ENCODE measurements at places on chromosomes 12 and 14.

DNA sequence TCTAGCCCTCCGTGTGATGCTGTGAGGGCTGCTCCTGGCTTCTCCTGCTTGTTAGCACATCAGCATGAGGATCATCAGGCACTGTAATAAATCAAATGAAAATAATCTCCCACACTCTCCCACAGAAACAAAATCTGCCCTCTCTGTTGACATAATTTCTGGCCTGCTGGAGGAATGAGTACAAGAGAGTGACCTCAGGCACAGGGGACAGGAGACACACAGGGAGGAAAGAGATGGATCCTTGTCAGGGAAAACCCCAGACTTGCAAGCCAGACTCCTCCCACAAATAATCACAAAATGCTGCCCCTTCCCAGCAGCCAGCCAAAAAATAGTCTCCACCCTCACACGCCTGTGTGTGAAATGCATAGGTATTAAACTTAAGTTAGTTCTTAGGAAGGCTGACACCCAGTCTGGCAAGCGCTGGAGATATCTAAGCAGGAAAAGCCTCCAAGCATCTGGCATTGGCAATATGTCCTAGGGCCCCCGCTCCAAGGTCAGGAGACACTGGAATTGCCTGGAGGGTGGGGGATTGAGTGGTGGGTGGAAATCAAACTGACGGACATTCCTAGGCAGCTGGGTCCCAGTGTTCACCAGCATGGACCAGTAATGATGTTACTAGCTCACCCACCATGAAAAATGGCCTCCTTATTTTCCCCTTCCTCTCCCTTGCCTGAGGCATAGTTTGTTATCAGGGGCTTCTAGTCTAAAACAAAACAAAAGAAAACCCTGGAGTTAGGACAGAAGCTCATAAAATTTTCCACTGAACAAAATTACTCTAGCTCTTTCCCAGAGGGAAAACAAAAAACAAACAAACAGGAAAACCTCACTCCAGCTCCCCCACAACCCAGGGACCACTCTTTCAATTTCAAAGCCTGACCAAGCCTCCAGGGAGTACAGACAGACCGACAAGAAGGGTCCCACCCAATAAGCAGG, 22.0 kb downstream of the SMUG1 start:
- DNase-seq: no peak

GRCh38 chr12:71872401-71872800, 32.8 kb downstream of the TBC1D15 start:
- DNase-seq: no peak

- no peak for DNase-seq
Measured at GRCh38 chr14:51242545-51243490, 2.8 kb downstream of the TMX1 start.

- DNase-seq: no peak
Measured at GRCh38 chr12:31600252-31600651, 9.3 kb upstream of the DENND5B start.

DNA sequence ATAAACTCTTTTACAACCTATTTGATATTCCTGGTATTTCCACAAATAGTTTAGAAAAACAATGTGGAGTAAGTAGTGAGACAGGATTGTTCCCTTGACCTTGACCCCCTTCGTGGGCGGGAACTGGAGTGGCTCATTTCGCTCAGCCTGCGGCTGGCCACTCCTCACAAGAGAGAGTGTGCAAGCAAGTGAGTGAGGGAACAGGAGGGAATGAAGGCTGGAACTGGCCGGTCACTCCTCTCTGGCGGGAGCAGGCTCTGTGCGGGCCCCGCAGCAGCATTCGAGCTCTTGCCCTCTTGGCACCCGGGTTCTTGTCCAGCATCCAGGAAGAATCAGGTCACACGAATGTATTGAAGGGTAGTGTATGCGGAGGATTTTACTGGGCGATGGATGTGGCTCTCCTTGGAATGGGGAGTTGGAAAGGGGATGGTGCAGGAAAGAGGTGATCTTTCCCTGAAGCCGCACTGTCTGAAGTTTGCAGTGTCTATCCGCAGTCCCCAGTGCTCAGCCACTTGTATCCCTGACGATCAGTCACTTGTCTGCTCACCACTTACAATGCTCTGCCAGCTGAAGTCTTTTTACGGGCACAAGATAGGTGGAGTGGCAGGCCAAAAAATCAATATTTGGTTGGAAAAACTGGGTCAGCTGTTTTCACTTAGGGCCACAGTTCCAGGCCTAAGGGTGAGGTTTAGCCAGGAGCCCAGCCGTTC, 28.0 kb upstream of the TXNRD1 start:
- DNase-seq: no peak

- DNase-seq: no peak
Measured at GRCh38 chr14:23436327-23437132, 1.1 kb upstream of the MYH7 start.

DNA sequence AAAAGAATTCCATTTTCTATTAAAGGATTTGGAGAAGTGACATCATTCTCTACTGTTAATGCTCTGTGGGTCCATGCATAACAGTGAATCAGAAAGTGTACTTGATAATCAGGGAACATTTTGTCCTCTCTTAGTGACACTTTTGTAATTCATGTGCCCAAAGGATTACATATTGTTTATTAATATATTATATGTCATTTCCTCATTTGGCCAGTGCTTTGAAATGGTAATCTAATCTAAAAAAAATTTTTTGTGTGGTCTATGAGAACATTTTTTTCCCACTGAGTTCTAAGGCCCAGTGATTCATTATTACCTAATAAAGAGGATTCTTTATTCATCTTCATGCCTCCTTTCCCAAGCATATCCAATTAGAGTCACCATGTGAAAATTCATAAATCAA, 79.7 kb upstream of the MYF6 start:
- DNase-seq: peak; percentile 96

DNA sequence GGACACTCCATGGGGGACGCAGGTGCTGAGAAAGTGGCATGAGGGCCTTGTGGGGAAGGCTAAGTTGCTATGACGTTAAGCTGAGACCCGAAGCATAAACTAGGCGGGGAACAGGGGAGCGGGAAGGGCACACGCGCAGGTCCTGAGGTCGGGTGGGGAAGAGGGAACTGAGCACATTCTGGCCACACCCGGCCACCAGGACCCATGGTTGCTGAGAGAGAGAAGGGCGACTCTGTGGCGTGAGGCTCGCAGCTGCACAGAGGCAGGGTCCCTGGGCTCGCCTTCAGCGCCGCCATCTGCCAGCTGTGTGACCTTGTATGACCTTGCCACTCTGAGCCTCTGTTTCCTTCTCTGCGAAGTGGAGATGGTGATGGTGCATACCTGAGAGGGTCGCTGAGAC, 182.5 kb downstream of the PHETA1 start:
- no peak for DNase-seq

DNA sequence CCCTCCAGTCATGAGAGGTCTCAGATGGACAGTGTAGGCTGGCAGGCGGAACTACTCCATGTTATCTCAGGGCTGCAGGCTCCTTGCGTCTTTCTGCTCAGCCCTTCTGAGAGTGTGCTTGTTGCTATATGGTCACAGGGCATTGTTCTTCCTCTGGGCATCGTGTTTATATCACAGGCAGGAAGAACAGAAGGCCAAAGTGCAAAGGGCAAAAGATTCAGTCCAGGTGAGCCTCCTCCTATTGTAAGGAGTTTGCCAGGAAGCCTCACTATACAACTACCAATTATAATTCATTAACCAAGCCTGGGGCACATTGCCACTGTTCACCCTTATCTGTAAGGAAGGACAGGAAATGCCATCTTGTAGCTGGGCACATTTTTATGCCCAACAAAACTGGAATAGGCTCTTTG, 195.5 kb upstream of the KITLG start:
- DNase-seq: no peak

GRCh38 chr12:95593266-95593871, 42.1 kb upstream of the USP44 start:
- DNase-seq: no peak

DNA sequence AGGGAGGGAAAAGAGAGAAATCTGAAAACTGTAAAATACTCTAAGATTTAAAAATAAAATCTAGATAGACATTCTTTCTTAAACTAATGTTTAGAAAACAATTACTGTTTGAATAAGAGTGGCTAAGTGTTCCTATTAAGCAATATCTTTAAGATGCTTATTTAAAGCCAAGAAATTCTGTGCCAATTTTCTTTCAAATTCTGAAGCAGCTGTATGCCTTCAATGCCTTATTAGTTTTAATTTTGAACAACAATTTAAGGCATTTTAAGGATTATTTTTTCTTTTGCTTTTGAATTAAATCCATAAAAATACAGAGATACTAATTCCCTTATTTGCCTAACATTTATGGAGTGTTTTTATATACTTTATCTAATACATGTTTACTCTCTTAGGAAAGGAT, 50.3 kb upstream of the KITLG start:
- no peak for DNase-seq

GRCh38 chr12:94806617-94807016, 156.3 kb upstream of the TMCC3 start:
- DNase-seq: no peak

- no peak for DNase-seq
Measured at GRCh38 chr14:64879635-64880220, at the start of gene SPTB. TSS of gene SPTB (minus strand) at chr14:64879907. CDS start at chr14:64823094, 56,813 bp downstream.

All from iris pigment epithelial cell (primary cell).